ENCODE measurements at places on chromosomes 3 and 15.

GRCh38 chr3:58296269-58296668 lies 9.8 kb upstream of the RPP14 start:
- DNase-seq: no peak

GRCh38 chr3:188431553-188431952 lies 277.6 kb downstream of the LPP start:
- no peak for DNase-seq

GRCh38 chr3:119697394-119697793 lies 5.4 kb upstream of the CFAP91 start:
- no peak for DNase-seq

DNA sequence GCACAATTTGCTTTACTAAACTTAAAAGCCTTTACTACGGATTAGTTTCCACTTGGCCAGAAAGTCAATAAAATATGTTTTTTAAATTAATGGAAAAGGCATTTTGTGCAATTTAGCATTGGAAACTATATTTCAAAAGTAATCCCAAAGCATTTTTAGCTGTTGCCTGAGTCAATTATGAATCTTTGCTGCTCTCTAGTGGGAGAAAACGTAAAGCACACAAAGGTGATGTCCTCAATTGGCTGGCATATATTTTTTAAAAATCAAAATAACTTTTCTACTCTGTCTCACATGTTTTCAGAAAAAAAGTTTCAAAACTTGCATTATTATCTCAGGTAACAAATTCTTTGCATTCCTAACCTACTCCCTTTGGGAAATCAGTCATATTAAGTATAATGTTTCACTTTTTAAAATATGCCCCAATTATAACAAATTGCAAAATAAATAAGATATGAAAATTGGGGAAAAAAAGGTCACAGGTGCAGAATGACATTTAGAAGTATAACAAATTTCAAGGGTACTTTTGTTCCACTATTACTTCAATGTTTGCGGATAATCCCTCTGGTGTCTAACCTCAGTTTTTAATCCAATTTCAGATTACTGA lies 47.2 kb upstream of the TEX55 start:
- peak; percentile 4 for DNase-seq

DNA sequence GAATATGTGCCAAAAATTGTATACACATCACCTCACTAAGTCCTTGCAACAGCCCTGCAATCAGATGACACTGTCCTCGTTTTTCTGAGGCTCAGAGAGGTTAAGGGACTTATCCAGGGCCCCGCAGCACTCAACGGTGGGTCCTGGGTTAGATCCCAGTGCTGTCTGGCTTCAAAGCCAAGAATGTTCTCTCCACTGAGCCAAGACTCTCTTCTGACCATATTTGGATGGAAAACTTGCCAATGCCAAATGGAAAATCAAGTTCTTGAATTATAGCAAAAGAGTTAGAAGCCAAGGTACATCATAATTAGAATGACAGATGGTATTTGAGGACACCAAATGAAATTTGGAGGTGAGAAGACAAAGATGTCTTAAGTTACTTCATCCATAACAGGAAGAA lies 75.9 kb downstream of the NCEH1 start:
- DNase-seq: no peak

- DNase-seq: no peak
Observed at GRCh38 chr3:56397798-56398197, 70.5 kb downstream of the ERC2 start.

GRCh38 chr3:55571913-55572312 lies 84.8 kb upstream of the WNT5A start:
- DNase-seq: no peak

- DNase-seq: no peak
Observed at GRCh38 chr3:45984331-45985312, 11.0 kb downstream of the FYCO1 start.

- no peak for DNase-seq
Observed at GRCh38 chr3:167397826-167398225, 17.7 kb upstream of the ZBBX start.

- DNase-seq: no peak
Observed at GRCh38 chr3:53217175-53217574, 38.6 kb downstream of the TKT start.

- DNase-seq: no peak
Observed at GRCh38 chr3:152591515-152591914, 243.4 kb upstream of the P2RY1 start.

GRCh38 chr3:32577174-32577573 lies 6.5 kb upstream of the DYNC1LI1 start:
- DNase-seq: no peak

- no peak for DNase-seq
Observed at GRCh38 chr3:98962951-98963350, 61.5 kb upstream of the DCBLD2 start.

GRCh38 chr3:41370307-41370706 lies 171.0 kb downstream of the CTNNB1 start:
- no peak for DNase-seq

DNA sequence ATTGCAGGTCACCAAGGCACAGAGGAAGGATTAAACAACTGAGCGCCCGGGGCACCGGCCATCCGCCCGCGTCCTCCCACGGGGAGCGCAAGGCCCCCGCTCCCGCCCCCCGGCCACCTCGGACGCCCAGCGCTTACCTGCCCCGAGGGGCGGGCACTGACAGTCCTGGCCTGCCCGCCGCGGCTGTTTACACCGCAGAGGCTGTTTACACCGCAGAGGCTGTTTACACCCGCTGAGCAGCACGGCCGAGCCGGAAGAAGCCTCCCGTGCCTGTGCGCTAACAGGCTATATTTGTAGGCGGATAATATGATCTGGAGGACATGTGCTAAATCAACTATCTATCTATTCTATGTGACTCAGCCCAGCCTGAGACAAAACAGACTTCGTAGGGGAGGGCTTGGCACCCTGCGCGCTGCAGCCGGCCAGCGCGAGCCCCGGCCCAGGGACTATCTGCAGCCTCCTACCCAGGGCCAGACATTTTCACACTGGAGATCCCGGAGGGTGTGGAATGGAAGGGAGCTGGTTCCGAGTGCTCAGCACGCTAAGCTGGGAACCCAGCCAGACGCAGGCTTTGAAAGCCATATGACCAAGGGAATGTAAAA lies at the start of gene LRRC2:
TSS of gene LRRC2 (minus strand) at position 263 of the 602 bp plus-strand sequence. CDS start 14,711 bp downstream, outside the sequence.
- peak; percentile 1 for DNase-seq

GRCh38 chr15:85974348-85974705 lies 105.3 kb upstream of the AGBL1 start:
- no peak for DNase-seq

DNA sequence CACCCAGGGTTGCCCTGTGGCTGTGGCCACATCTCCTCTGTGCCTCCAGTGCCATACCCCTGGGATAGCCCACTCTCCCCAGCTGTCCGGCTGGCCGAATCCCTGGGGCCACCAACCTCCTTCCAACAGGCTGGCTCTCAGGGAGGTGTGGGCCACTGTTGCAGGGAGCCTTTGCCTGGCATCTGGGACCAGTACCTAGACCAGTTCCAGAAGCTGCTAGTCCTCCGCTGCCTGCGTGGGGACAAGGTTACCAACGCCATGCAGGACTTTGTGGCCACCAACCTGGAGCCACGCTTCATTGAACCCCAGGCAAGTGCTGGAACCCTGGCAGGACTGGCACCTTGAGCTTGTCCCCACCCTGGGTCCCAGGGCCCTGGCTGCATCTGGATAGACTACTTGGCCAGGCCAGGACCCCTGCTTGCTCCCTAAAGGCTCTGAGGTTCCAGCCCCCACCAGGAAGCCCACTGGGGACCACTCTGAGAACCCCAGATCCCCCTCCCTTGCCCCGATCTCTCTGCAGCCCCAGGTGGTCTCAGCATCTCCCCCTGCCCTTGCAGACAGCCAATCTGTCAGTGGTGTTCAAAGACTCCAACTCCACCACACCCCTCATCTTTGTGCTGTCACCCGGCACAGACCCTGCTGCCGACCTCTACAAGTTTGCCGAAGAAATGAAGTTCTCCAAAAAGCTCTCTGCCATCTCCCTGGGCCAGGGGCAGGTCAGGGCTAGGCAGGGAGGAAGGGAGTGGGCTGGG lies 50.0 kb downstream of the SEMA3G start:
- no peak for DNase-seq

DNA sequence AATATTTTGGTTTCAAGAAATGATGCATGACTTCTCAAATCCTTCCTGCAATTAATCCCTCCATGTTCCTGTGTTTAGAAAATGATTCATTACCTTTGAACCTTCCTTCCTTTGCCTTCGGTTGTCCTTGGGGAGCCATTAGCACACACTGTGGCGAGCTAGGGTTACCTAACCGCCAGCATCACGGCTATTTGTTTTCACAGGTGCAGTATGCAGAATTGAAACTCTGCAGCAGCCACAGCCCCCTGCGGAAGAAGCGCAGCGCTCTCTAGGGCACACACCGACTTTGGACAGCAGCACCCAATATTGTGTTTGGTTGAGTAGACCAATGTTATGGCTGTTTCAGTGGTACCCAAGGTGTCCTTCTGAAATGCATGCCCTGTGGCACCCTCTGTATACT lies 247.4 kb downstream of the MCTP2 start:
- DNase-seq: no peak

DNA sequence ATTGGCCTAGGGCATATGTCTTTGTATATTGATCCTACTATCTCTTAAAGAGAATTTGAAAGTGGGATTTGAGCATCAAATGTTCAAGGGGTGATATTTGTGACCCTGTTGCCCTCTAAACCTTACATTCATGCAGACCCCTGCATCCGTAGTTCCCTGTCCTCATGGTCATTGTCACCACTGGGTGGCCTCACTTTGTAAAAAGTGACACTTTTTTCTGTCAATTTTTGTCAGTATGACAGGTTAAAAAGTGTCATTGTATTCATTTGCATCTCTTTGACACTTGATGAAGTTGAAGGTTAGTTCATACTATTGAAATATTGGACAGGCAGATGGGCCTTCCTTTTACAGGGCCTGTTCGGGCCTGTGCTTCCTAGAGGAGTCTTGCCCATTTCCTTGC lies 12.3 kb upstream of the KLF15 start:
- DNase-seq: no peak

- DNase-seq: no peak
Observed at GRCh38 chr3:33117461-33117860, 3.6 kb downstream of the CRTAP start.

DNA sequence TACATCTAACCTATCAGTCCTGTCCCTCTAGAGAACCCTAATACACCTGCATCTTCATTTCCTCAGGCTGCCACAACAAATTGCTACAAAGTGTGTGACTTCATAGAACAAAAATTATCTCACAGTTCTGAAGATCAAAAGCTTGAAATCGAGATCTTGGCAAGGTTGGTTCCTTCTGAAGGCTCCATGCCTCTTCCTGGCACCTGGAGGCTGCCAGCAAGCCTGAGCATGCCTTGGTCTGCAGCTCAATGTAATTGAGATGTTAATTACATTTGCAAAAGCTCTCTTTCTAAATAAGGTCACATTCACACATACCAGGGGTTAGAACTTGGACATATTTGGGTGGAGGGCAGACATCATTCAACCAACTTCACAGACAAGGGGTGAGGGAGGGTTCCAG lies 86.4 kb upstream of the ABHD17C start:
- peak; percentile 51 for DNase-seq

GRCh38 chr15:31032961-31033371 lies 41.5 kb upstream of the MTMR10 start:
- no peak for DNase-seq

- DNase-seq: no peak
Observed at GRCh38 chr15:50016951-50017350, 102.1 kb downstream of the ATP8B4 start.

DNA sequence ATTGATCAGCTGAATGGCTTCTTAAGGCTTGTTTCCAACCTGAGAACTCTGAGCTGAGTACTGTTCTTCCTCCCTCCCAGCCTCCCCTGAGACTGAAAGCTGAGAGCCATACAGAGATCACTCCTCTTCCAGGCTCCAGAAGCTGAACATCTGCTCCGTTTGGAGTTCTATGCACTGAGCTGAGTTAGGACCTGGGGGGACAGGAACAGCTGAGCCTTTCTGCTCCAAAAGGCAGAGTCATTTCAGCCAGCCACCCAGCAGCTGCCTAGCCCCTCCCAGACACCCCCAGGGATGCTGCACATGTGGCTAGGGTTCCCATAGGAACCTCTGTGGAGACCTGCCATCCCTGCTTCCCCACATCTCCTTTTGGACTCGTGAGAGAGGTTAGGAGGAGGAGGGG lies 64.2 kb upstream of the GLCE start:
- no peak for DNase-seq

- no peak for DNase-seq
Observed at GRCh38 chr15:59399465-59400102, 26.9 kb upstream of the MYO1E start.

- DNase-seq: no peak
Observed at GRCh38 chr3:170154569-170155143, 26.9 kb downstream of the PHC3 start.

- no peak for DNase-seq
Observed at GRCh38 chr3:98592345-98592935, 971 bp downstream of the CPOX start.

- no peak for DNase-seq
Observed at GRCh38 chr3:153313302-153313965, 151.4 kb downstream of the RAP2B start.

DNA sequence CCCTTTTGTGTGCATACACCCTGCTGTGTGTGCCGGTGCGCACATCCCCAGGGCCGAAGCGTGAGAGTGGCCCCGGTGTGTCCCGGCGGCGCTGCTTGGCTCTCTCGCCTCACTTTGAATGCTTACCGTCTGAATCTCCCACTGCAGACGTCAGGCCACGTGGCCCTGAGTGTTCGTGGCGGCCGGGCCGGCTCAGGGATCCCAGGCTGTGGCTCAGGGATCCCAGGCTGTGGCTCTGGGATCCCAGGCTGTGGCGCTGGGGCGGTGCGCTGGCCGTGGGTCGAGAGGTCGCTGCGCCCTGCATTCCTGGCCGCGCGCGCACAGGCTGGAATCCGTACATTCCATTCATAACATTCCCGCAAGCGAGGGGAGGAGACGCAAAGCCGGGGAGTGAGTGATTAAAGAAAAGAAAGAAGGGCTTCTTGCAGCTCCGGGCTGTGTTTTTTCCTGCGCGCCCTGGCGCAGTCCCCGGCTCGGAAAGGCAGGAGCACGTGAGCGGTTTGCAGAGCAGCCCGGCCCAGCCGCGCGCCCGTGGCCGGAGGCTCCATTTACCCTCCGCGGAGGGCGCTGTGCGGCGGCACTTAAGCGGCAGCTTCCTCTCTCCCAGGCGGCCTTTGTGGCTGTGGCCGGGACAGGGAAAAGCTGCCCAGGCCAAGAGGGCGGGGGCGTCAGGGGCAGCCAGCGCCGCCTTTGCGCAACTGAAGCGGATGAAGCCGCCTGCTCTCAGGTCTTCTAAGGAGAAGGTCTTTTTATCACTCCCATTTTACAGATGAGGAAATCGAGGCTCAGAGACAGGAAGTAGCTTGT lies 87.0 kb upstream of the ALDH1L1 start:
- DNase-seq: no peak

- no peak for DNase-seq
Observed at GRCh38 chr3:49689046-49689907, at the start of the genes MST1 and RNF123. Gene MST1 (minus strand): TSS chr3:49689474. CDS start chr3:49688691, 783 bp downstream. Gene RNF123 (plus strand): TSS chr3:49689557. CDS start chr3:49691166, 1,609 bp downstream.

DNA sequence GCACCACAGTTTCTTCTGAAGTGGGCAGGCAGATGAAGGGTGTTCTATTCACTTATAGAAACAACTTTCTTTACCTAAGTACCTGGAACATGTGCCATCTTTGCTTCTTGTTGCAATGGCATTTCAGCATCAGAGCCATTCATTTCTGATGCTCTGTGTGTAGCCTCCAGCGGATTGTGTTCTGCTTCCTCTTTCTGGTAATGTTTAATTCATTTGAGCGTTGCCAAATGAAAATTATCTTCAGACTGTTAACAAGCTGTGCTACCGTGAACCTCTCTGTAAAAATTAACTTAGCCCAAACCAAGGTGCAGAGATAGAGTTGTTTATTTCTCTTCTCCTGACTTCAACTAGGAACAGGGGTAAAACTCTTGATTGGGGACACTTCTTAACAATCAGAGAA lies 302.0 kb downstream of the EDEM1 start:
- DNase-seq: no peak

- no peak for DNase-seq
Observed at GRCh38 chr3:127718916-127719290, 46.2 kb downstream of the ABTB1 start.

Measured in DMS79 (cell line).